Fibroblast of lung (primary cell): ENCODE measurements at places on chromosomes 2 and 18.

- DNase-seq, result no peak
Observed at GRCh38 chr2:242038928-242039341, 169.4 kb downstream of the RTP5 start.

- DNase-seq, result no peak
Observed at GRCh38 chr2:170679607-170680079, 35.5 kb upstream of the SP5 start.

- no peak for DNase-seq
Observed at GRCh38 chr2:197293252-197294007, 17.1 kb downstream of the ANKRD44 start.

- DNase-seq, result no peak
Observed at GRCh38 chr18:46369323-46369722, 265.1 kb downstream of the HAUS1 start.

DNA sequence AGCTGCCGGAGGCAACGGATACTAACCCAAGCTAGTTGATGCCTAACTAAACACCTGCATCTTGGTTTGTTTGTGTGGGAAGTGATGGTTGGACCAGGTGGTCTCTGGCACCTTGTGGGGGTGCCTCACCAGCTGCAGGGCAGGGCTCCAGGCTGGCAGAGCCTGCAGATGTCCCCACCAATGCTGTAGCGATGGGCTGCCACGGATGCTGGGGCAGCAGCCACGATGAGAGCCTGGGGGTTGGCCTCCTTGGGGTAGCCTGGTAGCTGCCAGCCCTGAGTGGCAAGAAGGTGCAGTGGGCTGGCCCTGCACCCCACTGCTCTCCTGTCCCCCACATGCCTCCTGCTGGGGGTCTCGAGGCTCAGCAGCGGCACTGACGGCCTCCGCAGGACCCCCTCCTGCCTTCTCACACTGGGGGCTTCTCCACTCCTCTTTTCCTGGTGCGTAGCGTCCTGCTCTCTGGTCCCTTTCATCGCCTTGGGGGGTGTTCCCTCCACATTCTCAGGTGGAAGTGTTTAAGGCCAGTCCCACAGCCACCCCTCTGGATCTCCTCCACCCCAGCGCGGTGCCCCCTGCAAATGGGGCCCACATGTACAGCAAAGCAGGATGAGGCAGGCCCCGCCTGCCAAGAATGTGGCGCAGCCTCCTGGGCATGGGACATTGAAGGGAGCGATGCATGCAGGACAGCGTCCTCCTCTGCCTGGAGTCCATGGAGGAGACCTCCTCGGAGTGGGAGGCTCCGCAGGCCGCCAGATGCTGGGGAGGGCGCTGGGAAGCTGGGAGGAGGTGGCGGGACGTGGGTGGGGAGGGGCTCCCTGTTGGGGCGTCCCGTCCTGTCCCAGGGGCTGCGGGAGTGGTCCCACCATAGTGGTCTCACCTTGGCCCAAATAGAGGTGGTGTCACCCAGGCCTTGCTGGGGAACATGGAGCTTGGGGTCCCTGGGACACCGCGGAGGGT is 173.1 kb downstream of the ASB1 start:
- DNase-seq, result no peak
